ENCODE measurements at places on chromosomes 3 and 15.

DNA sequence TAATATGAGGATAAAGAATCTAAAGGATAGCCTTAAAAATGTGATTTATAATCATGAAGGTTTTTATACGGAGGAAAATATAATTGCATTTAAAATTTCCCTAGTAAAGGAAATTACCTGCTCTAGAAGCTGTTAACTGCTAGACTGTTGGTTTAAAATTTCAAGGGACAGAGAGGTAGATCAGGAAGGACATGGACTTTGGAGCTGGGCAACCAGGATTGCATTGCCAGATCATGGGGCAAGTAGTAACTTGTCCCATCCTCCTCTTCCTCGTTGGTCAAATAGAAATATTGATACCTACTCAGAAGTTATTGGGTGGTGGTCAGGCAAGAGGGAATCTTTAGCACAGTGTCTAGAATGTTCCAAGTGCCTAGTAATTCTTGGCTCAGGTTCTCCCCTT lies 525.1 kb downstream of the MFSD1 start:
- DNase-seq = no peak

- DNase-seq = no peak
These were observed 577.5 kb downstream of the DIPK2A start for GRCh38 chr3:144549166-144549565.

- DNase-seq = no peak
These were observed 10.3 kb upstream of the MUSTN1 start for GRCh38 chr3:52845157-52845556.

DNA sequence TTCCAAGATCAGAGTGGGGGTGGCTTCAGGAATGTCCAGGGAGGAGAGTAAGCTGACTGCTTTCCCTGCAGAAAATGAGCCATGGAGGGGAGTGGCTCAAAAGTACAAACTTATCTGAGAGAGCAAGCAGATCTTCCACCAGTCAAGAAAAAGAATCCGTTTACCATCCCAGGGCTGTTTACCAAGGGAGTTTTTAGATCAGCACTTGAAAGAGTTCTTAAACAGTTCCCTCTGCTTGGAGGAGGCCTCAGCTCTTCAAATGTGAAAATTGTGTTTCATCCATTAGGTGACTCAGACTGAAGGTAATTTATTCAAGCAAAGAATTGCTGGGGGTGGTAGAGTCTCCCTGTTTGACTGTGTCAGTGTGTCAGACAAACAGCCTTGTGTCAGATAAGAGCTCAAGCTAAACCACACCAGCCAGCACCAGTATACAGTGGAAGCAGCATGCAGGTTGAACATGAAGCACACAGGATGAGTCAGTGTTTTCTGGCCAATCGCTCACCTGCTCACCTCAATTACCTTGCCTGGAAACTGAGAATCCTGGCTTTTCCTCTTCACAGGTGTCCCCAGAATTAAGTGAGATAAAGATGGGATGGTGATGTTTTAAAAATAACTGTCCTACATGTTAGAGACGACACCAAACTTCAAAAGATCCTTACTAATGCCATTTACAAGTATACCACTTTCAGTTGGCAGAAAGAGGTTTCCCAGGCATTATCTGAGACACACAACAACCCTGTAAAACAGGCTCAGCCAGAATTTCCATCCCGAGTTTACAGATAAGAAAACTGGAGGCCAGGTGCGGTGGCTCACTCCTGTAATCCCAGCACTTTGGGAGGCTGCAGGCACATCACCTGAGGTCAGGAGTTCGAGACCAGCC lies 21.7 kb downstream of the SH3BP5 start:
- DNase-seq = peak; percentile 8

DNA sequence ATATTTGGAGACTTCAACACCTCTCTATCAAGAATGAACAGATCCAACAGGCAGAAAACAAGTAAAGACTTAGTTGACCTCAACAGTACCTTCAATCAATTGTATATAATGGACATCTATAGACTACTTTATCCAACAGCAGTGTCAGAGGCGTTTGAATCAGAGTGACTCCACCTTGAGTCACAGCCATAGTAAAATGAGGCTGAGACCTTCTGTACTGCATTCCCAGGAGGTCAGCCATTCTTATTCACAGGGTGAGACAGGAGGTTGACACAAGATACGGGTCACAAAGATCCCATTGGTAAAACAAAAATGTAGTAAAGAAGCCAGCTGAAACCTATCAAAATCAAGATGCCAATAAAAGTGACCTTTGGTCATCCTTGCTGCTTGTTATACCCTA lies 299.8 kb downstream of the CNTN3 start:
- DNase-seq = no peak

DNA sequence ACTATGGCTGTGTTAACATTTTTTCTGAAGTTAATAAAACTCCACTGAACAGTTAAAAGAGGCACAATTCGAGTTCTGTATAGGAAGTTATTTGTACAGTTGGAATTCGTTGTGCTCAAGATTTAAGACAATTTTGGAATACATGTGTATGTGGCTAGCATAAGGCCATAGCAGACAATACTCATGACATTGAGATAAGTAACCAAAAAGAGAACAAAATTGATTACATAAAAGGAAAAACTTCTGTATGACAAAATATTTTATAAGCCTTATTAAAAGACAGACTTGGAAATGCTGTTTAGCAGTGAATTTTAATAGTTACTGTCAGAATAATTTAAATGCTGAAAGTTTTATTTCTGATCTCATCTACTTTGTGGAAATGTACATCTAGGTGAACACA lies 17.7 kb upstream of the EDEM1 start:
- DNase-seq = no peak

DNA sequence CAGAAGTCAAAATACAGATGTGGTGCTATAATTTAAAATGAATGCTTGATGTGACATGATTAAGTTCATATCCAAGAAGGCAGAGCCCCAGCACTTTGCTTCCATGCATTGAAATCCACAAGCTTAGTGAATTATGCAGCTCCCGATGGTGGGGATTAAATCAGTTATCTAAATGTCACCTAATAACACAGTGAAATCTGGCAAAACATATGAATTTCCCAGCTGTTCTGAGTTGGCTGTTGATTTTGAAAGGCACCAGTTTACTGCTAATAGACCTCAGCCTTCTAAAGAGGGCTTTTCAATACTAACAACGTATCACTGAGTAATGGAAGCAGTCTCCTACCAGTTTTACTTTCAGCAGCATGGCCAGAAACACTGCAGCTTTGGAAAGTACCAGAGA lies 19.8 kb upstream of the CRBN start:
- DNase-seq = no peak

- DNase-seq = no peak
These were observed 567.5 kb upstream of the CCDC54 start for GRCh38 chr3:106809623-106810299.

DNA sequence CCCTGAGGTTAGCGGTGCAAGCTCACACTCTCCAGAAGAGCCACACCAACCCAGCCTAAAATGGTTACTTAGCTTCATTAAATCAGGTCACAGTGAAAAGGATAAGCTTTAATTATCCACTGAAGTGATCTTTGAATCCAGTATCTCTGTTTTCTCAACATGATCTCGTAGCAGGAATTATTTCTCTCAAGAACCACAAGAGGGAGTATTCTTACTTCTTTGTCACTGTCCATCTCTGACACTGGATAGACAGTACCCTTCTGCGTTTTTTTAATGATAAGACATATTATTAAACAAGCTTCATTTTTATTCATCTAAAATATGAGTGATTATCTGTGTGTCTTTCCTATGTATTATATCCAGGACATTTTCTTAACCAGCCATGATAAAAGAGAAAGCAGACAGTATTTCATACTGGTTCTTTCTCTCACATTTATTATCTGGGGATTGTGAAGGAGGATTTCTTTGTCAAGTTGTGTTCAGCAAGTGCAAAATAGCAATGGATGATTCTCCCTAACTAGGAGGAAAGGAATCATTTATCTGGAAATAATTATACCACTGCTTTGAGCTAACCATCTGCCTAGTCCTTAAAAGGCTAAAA lies 105.4 kb upstream of the CCDC54 start:
- no peak for DNase-seq

DNA sequence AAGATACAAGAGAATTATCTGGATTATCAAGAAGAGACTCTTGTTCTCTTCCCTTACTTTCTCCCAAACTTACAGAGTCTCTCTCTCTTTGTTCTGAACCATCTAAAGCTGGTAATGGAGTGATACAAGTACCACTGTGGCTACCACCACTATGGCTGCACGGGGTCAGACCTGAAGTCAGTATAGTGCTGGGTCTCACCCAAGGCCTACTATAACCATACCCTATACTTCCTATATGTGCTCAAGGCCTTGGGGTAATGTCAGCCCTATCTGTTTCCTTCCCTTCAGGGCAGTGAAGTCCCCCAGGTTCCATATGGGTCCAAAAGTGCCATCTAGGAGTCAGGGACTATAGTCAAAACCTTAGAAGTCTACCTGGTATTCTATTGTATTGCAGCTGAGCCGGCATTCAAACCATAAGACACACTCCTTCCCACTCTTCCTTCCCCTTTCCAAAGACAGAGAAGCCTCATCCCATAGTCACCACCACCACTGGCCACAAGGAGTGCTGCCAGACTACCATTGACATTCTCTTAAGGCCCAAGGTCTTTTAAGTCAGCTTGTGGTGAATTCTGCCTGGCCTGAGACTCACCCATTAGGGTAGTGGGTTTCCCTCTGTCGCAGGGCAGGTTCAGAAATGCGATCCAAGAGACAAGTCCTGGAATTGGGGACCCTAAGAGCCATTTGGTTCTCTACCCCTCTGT lies 615.0 kb upstream of the NECTIN3 start:
- DNase-seq = no peak

GRCh38 chr15:45123397-45123796 lies 6.3 kb downstream of the DUOXA1 start:
- DNase-seq = no peak

GRCh38 chr15:87401973-87402372 lies 854.6 kb downstream of the NTRK3 start:
- no peak for DNase-seq

GRCh38 chr15:68028888-68029207 lies 25.3 kb upstream of the PIAS1 start:
- no peak for DNase-seq

DNA sequence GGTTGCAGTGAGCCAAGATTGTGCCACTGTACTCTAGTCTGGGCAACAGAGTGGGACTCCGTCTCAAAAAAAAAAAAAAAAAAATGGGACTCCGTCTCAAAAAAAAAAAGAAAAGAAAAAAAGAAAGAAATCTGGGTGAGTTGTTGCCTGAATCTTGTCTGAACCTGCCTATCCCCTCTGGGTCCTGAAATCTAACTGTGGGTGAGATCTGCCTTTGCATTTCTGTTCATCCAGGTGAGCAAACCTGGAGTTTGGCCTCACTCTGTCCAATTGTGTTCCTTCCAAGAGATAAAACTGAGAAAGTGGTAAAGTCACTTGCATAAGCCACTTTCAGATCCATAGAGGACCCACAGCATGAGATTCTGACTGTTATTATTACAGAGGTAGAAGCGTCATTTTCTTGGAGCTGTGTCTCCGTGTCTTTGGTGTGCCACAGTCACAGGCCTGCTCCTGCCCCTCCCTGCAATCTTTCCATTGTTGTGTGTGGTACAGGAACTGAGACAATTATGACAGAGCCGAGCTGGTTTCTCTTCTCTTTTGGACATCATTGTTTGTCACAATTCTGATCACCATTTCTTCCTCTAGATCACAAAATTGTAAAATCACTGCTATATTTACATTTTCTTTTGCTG lies 235.9 kb downstream of the LPP start:
- DNase-seq = peak; percentile 40

DNA sequence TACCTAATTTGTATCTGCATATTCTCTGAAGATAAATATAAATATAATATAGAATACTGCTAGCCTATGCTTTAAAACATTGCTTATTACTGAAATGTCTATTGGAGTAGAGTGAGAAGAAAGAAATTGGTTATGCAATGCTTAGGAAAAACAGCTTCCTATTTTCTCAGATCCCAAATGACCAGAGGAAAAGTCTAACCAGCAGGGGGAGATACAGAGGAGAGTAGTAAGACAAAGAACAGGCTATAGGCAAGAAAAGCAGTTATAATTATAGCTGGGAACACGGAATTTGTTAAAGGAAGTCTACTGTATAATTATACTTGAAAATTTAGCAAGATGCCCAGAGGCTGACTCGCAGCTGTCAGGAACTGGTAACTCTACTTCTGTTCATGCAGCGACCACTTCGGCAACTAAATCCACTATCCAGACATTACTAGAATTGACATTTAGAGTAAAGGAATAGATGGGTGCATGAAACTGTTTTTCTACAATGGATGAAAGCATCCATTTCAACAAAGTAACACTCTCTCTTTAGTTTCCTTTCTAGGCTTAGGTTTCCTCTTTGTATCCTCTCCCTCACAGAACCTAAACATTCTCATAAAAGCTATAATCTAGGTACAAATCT lies 97.2 kb downstream of the TBC1D5 start:
- no peak for DNase-seq

DNA sequence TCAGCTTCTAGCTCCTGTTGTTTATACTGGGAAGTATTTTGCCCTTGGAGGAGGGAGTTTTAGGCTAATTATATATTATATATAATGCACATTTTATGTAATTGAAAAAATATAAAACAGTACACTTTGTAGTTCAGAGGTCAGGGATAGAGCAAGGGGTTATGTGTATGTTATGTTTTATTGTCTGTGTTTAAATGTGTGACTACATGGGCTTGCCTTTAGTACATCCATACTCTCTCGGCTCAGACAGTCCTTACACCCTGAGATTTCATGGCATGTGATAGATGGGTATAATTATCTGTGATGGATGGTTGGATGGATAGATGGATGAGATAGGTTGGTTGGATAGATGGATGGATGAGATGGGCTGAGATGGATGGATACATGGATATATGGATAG lies 17.4 kb upstream of the ST3GAL6 start:
- DNase-seq = no peak

GRCh38 chr15:81190922-81191507 lies 5.7 kb upstream of the IL16 start:
- DNase-seq = no peak

DNA sequence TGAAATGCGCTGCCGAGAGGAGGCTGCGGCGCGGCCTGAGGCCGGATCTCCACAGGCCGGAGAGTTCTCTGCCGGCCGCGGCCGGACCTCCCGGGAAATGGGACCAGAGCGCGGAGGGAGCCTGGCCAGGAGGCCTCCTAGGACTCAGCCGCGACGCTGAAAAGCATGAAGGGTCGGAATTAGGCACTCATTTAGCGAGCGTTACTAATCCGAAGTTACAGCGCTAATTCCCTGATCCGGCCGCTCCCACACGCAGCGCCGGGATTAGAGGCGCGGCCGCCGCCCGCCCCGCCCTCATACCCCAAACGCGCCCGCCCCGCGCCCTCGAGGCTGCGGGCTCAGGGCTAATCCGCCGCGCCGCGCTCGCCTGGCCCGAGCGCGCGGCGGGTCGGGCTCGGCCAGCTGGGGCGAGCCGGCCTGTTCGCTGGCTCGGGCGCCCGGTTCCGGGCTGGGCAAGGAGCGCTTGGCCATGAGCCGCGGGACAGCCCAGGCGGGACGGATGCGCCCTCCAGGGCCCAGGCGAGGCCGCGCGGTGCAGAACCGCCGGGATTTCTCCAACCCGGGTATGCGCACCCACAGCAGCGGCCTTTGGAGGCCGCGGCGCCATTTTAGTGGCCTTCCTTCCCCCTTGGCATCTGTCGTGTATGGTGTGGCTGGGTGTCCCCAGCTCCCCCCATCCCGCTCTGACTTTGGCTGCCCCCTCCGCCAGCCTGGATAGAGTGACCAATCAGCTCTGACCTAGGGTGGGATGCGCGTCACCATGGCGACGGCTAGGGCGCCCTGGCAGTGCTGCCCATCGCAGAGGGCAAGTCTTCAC lies 36.8 kb upstream of the POLG start:
- DNase-seq = no peak

All from T-helper 1 cell (primary cell).